NCI-H187 (cell line): ENCODE measurements at places on chromosomes 2 and 18.
A peak's percentile ranks its signal among the peaks of the same experiment; 100 is the strongest.

DNA sequence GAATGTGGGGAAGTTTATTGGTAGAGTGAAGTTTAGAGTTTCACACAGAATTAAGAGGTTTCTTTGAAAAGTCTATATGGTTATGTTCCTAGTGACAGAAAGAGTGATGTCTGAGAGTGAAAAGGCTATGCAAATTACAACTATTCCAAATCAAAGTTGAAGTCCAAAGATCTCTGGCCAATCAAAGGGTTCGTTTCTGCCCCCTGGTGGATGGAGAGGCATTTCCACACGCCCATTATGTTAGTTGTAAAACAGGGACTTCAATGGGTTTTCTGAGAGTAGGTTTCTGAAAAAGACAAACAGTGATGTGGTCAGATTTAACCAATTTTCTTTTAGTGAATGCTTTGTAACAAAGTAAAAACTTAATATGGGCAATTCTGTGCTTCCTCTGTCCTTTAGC, 441.5 kb upstream of the POU3F3 start:
- no peak for DNase-seq

- peak; percentile 8 for DNase-seq
Measured at GRCh38 chr18:50429207-50429948, 54.5 kb downstream of the SKA1 start.

- DNase-seq: no peak
Measured at GRCh38 chr2:191938779-191939178, 91.9 kb upstream of the CAVIN2 start.

DNA sequence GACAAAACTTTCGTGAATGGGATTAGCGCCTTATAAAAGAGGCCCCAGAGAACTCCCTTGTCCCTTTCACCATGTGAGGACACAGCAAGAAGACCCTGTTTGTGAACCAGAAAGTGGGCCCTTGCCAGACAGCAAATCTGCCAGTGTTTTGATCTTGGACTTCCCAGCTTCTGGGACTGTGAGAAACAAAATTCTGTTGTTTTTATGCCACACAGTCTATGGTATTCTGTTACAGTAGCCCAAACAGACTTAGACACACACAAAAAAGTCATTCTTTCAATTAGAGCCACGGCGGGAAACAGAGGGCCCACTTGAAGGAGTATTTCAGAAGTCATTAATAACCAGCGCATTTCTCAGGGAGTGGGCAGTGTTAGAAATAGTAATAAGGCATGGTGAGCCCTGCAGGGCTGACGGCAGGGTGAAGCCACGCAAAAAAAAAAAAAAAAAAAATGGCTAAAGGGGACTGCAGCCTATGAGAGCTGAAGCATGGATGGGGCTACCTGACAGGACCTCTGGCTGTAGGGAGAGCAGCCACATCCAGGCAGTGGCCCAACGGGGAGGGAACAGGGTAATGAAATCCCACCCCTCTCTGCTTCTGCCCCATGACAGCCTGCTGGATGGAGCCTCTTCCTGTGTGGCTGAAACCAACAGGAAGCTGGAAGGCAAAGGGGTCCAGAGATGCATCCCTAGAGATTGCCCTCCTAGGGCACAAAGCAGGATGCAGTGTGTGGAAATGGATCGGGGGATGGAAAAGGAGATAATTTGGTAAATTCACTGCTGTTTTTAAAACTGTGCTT, 189.3 kb downstream of the KCNS3 start:
- DNase-seq: no peak

- DNase-seq: peak; percentile 69
Measured at GRCh38 chr2:66569321-66569851, 134.5 kb downstream of the MEIS1 start.

DNA sequence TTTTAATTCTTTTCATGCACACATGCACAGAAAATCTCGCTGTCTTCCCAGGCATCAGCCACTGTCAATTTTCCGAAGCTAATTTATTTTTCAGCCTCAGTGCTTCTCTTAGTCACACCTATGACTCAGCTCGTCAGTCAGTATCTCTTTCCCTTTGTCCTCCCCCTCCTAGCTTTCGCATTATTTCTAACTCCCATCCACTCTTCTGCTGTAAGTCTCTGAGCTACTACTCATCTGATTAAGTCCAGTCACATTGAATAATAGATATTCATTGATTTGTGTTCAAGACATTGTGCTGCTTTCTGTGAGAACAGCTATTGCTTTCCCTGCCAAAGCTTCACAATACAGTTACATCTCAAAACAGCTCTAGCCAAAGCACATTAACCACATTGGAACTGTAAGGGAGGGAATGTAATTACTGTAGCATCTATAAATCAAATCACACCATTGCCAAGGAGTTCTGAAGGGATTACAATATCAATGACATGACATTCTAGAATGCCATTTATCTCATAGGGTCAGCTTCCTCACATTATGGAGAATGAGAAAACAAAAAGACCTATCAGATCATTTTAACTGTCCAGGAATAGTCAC, 89.4 kb downstream of the SCN3A start:
- DNase-seq: no peak

DNA sequence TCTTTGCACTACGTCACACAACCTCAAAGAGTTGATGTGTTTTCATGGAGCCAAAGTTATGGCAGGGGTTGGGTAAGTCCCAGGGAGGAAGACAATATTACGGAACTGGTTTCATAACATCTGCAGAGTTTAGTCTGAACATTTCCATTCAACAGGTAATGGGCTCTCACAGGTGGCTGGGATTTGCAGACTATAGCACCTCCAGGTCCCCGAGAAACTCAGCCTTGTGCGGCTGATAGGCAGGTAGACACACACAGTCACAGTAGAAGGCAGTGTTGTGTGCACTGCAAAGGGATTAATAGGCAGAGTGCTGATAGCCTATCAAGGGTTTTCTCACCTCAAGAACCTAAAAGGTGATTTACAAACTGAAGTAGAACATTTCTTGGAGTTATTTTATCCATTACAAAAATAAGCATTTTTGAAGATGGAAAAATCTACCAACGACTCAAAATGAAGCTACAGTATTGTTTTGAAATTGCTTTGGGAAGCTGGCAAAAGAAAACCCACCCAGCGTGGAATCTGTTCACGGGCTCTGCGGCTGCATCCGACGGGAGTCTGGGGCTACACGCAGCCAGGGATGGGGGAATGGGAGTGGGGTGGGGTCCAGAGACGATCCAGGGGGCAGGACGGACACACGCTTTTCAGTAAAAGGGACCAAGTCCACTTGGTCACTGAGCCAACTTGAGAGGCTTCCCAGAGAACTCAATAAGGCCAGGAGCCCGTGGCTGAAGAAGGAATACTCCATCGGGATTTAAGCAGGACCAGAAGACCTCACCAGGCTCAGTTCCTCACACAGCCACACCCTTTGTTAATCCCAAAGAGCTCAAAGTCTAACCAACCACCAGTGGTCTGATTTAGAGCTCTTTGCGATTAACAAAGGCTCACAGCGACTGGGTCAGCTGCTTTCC, 82.9 kb downstream of the CHRNA1 start:
- no peak for DNase-seq

DNA sequence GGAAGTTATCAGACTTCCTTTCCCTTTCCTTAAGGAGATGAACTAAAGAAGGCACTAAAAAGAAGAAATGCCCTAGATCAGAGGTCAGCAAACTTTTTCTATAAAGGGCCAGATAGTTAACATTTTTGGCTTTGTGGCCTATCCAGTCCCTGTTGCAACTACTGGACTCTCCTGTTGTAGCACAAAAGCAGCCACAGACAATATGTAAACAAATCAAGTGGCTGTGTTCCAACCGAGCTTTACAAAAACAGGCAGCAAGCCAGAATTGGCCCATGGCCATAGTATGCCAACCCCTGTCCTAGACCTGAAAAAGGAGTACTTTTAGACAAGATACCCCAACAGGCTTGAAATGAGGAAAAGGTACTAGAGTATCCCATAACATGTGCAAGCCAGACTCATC, 10.9 kb downstream of the NHEJ1 start:
- DNase-seq: no peak
